CD14-positive monocyte (primary cell): ENCODE measurements at places on chromosomes 11 and 22.
A peak's percentile ranks its signal among the peaks of the same experiment; 100 is the strongest.

GRCh38 chr11:117663821-117664220, 133.2 kb downstream of the DSCAML1 start:
- no peak for DNase-seq

DNA sequence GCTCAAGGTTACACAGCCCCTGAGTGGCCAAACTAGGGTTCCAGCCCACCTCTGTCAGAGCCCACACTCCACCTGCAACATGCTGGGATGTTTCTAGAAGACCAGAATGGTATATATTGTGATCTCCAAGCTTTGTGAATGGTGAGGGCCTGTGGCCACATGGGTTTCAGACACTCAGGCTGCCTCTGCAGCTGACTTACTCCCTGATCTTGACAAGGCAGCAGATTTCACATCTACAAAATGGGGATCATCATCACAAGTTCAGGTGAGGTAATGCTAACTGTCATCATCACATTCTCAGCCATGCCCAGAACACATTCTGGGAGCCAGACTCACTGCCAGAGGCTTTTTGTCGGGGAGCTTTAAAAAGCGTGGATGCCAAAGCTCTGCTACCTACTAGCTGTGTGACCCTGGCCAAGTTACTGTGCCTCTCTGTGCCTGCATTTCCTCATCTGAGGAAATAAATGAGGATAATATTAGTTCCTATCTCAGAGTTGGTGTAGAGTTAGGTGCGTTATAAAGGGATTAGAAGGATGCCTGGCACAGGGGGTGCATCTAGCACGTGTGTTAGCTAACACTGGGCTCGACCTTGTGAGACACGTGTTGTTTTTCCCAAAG, 24.9 kb upstream of the WNT11 start:
- DNase-seq = no peak

- no peak for DNase-seq
These were observed 86.6 kb downstream of the EHF start for GRCh38 chr11:34707462-34707840.

- no peak for DNase-seq
These were observed 213.7 kb downstream of the CADM1 start for GRCh38 chr11:115290479-115290878.

DNA sequence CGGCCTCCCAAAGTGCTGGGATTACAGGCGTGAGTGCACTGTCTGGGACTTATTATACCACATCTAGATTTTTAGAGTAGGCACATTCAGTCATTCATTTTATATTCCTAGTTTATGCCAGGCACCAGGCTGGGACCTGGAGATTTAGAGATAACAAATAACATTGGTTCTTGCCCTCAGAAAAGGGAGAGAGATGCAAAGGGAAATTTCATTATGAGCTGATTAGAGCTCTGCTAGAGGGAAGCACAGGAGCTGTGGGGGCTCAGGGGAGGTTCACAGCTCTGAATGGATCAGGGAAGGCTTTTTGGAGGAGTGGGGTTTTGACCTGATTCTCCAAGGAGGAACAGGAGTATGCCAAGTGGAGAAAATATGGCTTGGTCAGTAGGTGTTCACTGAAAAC, 32.3 kb downstream of the MEI1 start:
- no peak for DNase-seq

DNA sequence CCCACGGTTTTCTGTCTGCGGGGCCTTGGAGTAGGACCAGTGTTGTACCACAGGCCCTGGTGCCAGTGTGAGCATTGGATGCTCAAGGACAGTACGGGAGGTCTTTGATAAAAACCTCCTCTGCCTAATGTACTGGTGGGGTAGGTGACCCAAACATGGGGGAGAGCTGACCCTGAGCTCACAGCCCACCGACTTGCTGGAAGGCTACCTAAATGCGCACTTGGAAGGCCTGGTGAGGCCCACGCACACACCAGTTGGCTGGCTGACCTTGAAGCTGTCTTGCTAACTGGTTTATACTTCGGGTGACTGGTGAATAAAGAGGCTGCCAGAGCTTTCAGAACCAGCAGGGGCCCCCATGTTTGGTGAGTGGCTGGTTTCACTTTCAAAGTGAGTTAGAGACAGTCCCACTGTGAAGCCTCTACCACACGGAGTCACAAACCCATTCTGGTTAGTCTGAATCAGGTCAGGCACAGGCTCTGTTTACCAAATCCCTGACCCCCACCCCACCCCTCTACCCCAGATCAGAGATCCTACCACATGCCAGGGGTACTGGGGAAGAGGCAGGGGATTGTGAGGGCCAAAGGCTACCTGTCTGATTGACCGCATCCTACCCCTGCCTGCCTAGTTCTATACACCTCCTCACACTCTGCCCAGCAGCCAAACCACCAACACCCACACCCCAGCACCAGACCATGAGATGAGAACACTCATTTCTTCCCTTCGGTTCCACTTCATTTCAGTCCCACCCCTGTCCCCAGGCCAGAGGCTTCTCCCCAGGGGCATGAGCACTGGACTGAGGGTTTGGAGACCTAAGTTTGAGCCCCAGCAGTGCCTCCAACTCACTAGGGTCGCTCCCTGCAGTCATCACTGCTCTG, 12.7 kb upstream of the IL2RB start:
- DNase-seq = no peak

DNA sequence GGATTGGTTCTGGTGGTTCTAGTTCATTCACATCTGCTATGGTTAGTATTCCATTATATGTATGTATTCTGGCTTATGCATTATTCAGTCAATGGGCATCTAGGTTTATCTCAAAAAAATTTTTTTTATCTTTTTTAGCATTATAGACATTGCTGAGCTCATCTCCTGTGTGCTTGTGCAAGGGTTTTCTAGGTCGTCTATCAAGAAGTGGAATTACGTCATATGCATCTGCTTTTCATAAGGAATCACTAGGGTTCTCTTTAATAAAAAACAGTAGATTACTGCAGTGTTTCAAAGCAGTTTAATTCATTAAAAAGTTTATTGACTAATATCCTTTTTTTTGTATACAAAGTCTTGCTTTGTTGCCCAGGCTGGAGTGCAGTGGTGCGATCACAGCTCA, 21.3 kb downstream of the TBC1D22A start:
- DNase-seq = peak; percentile 39

GRCh38 chr11:35157814-35158700, 19.1 kb downstream of the CD44 start:
- no peak for DNase-seq

DNA sequence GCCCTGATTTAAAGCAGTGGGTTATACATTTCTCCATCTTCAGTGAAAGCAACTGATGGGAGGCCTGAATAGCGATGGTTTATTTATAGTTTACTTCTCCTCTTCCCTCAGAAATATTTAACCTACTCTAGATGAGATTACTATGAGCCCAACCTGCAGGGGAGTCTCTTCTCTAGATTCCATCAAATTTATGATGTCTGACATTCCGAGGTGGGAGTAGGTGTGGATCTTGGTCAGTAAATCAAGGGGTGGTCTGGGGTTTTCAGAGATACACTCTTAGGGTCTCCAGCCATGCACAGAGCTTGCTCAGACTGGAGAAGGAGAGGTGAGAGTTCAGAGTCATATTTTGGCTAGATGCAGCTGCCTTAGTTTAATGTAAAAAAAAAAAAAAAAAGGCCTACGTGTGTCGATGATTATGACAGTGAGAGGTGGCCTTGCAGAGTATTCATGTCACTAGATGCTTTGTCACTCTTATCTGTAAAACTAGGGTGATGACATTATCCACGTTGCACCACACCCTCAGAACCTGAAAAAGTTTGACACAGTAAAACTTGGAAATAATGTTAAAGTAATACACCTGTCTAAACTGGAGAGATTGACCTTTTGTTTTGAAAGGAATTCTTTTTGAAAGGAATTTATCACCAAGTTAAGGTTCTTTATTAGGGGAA, 81.2 kb downstream of the EXT2 start:
- no peak for DNase-seq

DNA sequence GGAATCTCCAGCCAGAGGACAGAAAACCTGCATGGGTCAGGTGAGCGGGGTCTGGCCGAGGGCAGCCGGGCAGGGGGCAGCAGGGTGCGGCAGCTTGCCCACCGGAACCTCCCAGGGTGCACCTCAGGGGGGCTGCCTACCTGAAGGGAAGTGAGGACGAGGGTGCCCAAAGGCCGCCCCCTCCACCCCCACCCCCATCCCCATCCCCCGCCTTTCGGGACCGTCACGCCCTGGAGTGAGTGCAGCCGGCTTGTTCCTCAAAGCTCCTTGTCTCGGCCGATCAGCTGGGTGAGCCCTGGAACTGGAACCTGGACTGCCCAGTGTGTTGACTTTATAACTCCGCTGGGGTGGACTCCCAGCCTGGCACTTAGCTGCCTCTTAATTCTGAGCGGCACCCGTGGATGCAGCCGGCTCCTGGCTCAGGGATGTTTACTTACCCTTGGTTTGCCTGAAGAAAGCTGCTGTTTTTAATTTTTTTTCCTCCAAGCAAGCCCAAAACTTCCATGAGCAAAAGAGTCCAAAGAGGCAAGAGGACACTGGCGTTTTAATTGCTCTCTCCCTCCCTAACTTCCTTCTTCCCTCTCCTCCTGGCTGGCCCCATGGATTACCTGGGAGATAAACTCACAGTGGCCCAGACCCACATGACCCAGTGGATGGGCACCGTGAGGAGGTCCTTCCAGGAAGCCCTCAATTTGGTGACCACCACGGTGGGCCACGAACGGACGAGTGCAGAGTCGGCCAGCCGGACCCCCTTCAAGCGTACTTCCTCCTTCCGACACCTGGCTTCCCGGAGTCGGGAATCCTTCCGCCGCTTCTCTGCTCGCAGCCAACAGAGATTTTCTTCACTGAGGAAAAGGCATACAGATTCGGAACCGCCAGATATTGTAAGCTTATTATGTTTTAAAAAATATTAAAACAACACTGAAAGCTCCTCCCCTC, 87.8 kb upstream of the CRYBB3 start:
- no peak for DNase-seq

GRCh38 chr22:50250555-50251476, at the start of gene HDAC10:
Gene HDAC10 (minus strand): TSS chr22:50251265. CDS start chr22:50251032, 233 bp downstream.
- DNase-seq = peak; percentile 78

DNA sequence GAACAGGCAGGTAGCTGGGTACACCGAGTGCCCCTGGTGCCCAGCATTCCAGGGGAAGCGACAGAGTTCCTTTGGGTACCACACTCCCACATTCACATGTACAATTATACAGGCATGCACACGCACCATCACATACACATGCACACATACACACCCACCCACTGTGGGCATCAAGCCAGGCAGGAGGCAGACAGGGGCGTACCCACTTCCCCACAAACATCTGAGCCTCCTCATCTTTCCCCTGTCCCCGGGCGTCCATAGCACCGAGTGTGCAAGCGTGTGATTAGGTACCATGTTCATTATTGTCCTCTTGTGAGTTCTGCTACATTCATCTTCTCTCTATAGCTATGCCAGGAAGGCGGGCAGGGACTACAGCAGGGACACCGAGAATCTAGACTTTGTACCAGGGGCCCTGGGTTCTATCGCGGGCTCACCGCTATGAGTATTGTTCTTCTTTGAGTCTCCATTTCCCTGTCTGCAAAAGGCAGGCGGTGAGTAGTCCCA, 2.1 kb upstream of the CARD10 start:
- no peak for DNase-seq

DNA sequence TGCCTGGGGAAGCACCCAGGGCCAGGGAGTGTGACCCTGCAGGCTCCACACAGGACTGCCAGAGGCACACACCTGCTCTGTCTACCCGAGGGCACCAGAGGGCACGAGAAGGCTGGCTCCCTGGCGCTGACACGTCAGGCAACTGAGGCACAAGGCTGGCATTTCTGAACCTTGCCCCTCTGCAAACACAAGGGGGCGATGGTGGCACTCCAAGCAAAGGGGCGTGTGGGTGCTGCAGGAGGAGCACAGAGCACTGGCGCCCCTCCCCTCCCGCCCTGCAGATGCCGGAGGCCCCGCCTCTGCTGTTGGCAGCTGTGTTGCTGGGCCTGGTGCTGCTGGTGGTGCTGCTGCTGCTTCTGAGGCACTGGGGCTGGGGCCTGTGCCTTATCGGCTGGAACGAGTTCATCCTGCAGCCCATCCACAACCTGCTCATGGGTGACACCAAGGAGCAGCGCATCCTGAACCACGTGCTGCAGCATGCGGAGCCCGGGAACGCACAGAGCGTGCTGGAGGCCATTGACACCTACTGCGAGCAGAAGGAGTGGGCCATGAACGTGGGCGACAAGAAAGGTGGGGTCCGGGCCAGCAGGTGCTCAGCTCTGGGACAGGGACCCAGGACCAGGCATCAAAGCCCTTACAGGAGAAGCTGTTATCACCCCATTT, 20.8 kb upstream of the TXNRD2 start:
- peak; percentile 20 for DNase-seq

DNA sequence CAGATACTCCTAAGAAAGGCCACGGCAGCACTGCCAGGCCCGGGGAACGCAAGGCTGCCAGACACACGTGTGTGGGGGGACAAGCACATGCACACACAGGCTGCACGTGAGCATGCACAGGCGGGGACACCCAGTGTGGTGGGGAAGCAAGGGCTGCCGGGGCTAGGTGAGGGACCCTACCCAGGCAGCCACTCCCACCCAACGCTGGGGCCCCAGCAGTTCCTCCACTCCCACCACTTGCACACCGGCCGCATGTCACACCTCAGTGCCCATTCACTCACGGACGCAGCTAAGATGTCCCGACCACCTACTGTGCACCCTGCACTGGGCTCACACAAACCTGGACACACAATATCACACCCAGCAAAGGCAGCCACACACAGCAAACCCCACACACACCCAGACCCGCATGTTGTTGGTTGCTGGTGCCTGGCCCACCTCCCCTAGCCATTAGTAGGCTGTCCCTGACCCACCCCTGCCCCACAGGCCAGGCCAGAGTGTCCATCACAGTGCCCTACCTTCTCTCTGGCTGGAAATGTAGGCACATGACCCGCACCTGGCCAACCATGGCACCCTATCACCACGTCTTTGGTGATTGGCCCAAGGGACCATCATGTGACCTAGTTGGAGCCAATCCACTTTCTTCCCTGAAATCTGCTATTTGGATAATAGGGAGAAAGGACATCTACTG, 8.8 kb downstream of the SSTR3 start:
- DNase-seq = no peak

GRCh38 chr11:60303661-60304060, 23.2 kb downstream of the MS4A4A start:
- no peak for DNase-seq

DNA sequence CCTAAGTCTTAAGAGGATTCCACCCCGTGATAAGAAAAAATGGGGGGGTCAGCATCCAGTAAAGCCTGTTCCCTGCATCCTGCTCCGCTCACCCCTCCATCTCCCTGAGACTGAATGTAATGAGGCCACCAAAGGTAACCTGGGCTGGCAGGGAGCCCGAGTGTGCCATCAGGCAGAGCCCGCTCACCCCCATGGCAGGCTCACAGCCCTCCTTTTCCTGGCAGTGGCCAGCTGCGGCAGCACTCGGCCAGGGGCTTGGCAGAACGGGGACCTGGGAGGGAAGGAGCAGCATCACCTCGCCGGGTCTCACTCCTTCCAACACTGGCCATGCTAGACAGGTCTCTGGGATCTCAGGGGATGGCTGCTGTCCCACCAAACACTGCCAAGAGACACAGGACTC, 64.4 kb downstream of the PRDM11 start:
- no peak for DNase-seq

GRCh38 chr11:32435511-32435941, at the start of gene WT1:
Gene WT1 (minus strand): TSS chr11:32435539.
- DNase-seq = no peak
